ENCODE measurements at places on chromosomes 4 and X. TPM values are rescaled to one million over a fixed set of nuclear protein-coding genes. Genes with fewer than 3 reads are reported as not detected.

The WDFY3 gene
- 40.0 TPM for total RNA-seq

The ETDC gene
- total RNA-seq, result not detected

The PRR32 gene
- total RNA-seq, result 4.8 TPM

The TNMD gene
- total RNA-seq, result 1.3 TPM

The TMPRSS11A gene
- total RNA-seq, result not detected

The SYP gene
- total RNA-seq, result 3.5 TPM

The GABRB1 gene
- total RNA-seq, result 1.1 TPM

The CCNB3 gene
- total RNA-seq, result not detected

The OPRPN gene
- total RNA-seq, result not detected

The HPGDS gene
- 0.63 TPM for total RNA-seq

The RWDD4 gene
- 24.9 TPM for total RNA-seq

The NEUROG2 gene
- not detected for total RNA-seq

The KLHL2 gene
- total RNA-seq, result 9.0 TPM

The ARSD gene
- 10.0 TPM for total RNA-seq

The GPR173 gene
- 0.93 TPM for total RNA-seq

The FAM184B gene
- not detected for total RNA-seq

The ELK1 gene
- 21.9 TPM for total RNA-seq

The OTUD4 gene
- total RNA-seq, result 23.7 TPM

The RADX gene
- 0.67 TPM for total RNA-seq

The ADH6 gene
- total RNA-seq, result not detected

The MAGEB2 gene
- total RNA-seq, result not detected

The GNRHR gene
- not detected for total RNA-seq

The ITIH6 gene
- not detected for total RNA-seq

The ZNF280C gene
- 2.3 TPM for total RNA-seq

The TMEM150C gene
- 14.2 TPM for total RNA-seq

The MGST2 gene
- 77.4 TPM for total RNA-seq

The MEPE gene
- not detected for total RNA-seq

The DIPK2B gene
- 14.4 TPM for total RNA-seq

The CENPVL2 gene
- not detected for total RNA-seq

The CT45A8 gene
- total RNA-seq, result not detected

The EXOC1 gene
- 18.4 TPM for total RNA-seq

The PAK3 gene
- 0.16 TPM for total RNA-seq

The ENPEP gene
- 3.5 TPM for total RNA-seq

The TMEM185A gene
- total RNA-seq, result 37.2 TPM

The SSX2B gene
- total RNA-seq, result not detected

The PHOX2B gene
- not detected for total RNA-seq

The S100P gene
- 0.35 TPM for total RNA-seq

The FAM47A gene
- total RNA-seq, result not detected

The SULT1E1 gene
- not detected for total RNA-seq

The KIAA1210 gene
- not detected for total RNA-seq

The CYP2U1 gene
- total RNA-seq, result 11.8 TPM

The GAB1 gene
- 65.4 TPM for total RNA-seq

The SMIM10 gene
- total RNA-seq, result 4.9 TPM

The PABPC5 gene
- 2.8 TPM for total RNA-seq

The ARHGEF6 gene
- total RNA-seq, result 45.8 TPM

The BRS3 gene
- not detected for total RNA-seq

The MMRN1 gene
- 6.9 TPM for total RNA-seq

The TMEM156 gene
- not detected for total RNA-seq

The SMIM31 gene
- not detected for total RNA-seq

The TRIM75 gene
- total RNA-seq, result not detected

The KCND1 gene
- 1.5 TPM for total RNA-seq

The NCAPG gene
- total RNA-seq, result 0.20 TPM

The SERTM2 gene
- not detected for total RNA-seq

The CTAG1B gene
- not detected for total RNA-seq

Measured in right atrium auricular region (tissue), 2 donors.